Hypothalamus (tissue), 51 donors: ENCODE measurements at places on chromosomes 5 and 9.

DNA sequence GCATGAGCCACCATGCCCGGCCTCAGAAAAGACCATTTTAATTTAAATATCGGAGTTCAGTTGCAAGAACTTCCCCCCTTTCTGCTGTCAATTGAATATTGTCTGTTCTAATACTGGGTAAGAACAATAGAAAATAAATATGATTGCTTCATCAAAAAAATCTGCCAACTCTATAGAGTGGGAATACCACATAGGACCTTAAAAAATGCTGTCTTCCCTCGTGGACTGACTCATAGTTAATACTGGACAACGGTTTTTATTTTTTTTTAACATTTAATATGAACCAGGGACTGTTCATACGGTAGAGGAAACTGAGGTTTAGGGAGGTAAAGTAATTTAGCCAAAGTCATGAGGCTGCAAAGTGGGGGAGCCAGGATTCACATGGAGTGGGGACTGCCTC lies 9.7 kb downstream of the ZNF462 start:
- DNase-seq, result no peak

DNA sequence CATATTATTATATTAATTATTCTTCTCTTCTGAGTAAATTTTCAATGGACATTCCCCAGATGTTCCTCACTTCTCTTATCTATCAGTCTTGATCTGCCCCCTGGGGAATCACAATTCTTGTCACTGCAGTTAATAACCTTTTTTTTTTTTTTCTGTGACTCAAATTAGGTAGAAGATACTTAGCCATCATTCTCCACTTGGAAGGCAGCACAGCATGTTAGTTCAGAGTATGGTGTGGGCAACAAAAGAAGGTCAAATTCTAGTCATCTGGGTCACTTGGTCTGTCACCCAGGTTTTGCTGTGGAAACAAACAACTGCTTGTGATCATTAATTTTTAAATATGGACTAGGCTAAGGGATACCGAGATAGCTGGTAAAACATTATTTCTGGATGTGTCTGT lies 8.1 kb upstream of the MOB3B start:
- DNase-seq, result no peak

DNA sequence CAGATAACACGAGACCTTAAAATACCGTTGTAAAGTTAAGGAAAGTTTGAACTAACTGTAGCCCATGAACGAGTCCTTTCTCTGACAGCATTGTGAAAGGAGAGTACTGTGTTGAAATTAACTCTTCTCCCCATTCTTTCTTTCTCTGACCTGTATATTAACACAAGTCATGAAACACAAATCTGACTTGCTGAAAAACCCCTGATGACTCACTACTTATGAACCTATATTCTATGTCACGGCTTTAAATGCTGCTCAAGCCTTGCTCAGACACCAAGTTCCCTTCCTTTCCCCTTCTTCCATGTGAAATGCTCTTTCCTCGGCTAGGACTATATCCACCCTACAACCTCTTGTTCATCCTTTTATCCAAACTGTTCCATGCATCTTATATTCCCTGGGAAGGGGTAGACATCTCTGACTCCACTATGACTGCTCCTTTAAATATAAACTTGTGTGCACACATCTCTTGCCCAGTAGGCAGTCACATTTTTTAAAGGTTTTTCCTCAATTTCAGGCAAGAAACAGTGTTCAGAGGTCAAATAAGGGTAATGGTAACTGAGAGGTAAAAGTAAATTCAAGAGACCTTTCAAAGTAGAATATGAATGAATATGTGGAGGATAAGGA lies 142.9 kb downstream of the NFIB start:
- DNase-seq, result no peak

GRCh38 chr5:137891849-137892248 lies 2.6 kb downstream of the PKD2L2 start:
- no peak for DNase-seq

DNA sequence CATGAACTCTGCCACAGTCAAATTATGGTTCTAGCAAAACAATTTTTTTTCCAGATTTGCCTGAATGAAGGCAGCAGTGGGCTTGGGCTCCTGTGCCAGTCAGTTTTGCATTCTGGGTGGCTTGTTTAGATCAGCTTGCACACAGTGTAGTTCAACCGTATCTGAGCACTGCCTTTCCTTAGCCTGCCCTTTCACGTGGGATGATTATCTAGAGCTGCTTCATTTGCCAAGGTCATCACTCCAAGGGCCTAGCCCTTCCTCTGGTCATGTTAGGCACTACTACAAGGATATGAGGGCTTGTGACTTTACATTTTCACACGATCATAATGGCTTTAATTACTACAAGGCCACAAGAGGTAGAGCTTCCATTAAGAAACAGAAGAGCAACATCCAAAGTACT lies 150.6 kb upstream of the EFNA5 start:
- no peak for DNase-seq

DNA sequence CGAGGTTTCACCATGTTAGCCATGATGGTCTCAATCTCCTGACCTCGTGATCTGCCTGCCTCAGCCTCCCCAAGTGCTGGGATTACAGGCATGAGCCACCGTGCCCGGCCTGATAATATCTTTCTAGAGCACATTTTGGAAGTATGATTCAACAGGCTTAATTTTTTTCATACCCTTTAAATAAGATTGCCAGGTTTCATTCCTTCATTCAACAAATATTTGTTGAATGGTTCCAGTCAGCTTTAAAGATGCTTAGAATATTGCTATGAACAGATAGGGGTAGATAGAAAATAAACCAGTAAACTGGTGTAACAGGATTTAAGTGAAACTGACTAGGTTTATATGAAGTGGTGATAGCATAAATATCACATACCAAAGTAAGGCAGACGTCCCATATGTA lies 41.3 kb downstream of the DMXL1 start:
- DNase-seq, result no peak

DNA sequence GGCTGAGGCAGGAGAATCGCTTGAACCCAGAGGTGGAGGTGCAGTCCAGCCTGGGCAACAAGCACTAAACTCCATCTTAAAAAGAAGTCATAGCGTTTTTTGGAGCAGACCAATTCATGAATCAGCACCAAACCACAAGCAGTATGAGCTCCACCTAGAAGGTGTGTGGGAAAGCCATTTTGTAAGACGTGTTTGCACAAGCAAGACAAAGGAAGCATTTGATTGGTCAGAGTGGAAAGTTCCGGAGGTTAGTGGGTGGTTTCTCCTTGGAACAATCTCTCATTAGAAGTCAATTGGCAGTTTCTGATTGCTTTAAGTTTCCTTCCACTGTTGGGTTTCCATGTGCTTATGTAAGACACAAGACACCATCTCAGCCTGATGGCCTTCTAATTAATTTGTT lies 5.0 kb downstream of the SRD5A1 start:
- no peak for DNase-seq

GRCh38 chr5:158634714-158635113 lies 465.0 kb downstream of the EBF1 start:
- DNase-seq, result no peak

GRCh38 chr5:5350101-5350500 lies 72.4 kb upstream of the ICE1 start:
- DNase-seq, result no peak

- no peak for DNase-seq
Observed at GRCh38 chr9:101572316-101572715, 22.5 kb downstream of the PPP3R2 start.

DNA sequence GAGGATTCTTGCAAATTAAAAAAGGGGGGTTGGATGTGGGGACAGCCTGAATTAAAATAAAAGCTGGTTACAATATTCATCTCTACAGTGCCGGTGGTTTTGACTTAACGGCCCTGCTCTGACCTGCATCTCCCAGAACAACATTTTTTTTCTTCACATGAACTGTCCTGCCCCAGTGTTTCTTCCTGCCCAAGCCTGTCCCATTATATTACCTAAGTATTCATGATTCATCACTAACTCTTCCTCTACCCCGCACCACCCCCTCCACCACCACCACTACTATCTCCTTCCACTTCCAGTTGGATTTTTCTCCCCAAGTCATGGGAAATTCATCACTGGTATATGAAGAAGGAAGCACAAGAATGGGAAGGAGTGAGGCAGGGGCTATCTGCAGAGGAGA lies 90.1 kb downstream of the ZFAND5 start:
- DNase-seq, result no peak

- no peak for DNase-seq
Observed at GRCh38 chr5:167880420-167880819, 411.0 kb upstream of the WWC1 start.

GRCh38 chr5:143550986-143551630 lies 147.6 kb upstream of the NR3C1 start:
- DNase-seq, result no peak

DNA sequence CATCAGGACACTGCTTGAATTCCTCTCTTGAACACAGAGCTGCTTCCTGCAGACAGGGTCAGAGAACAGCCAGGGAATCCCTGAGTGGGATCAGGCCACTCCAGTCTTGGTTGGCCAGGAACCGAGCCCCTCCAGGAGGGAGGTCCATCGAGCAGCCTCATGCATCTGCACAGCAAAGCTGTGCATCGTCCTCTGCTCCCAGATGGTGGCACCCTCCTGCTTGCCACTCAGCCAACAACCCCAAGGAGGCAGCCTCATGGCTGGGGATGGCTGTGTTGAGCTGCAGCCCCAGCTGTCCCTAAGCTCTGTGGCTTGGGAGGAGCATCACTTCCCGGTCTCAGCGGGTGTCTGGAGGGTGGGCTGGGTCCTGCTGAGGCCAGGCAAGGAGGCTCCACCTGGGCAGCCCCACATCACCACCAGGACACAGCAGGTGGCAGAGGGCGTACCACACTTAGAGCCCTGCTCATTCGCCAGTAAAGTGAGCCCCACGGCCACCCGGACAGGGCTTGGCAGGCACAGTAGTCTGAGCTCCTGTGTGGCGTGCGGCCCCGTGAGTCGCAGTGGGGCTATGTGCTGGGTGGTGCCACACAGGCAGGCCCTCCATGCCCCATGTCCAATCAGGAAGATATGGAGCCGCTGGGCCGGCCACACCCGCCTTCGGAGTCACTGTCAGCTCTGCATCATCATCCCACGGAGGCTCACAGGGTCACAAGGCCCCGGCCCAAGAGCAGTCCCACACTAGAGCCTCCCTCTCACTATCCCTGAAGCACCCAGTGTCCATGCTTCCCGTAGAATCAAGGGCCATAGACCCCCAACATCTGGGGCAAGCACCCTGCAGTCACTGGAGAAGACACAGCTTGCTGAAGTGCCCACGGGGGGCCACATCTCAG lies 11.9 kb downstream of the LPCAT1 start:
- no peak for DNase-seq

DNA sequence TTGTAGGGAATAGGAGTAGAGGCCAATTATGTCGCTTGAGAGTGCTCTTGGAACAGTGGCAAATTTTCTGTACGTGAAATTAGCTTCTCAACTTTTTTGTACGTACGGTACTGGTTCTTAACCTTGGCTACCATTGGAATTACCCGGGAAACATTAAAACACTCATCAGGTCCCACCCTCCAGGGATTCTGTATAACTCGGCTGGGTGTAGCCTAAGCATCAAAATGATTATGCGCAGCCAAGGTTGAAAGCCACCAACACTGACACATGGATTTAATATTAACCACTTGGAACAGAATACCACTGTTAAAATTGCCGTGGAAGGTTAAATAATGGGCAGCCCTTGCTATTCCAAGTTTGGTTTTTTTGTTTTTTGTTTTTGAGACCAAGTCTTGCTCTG lies 17.4 kb downstream of the DNAJA1 start:
- DNase-seq, result no peak

DNA sequence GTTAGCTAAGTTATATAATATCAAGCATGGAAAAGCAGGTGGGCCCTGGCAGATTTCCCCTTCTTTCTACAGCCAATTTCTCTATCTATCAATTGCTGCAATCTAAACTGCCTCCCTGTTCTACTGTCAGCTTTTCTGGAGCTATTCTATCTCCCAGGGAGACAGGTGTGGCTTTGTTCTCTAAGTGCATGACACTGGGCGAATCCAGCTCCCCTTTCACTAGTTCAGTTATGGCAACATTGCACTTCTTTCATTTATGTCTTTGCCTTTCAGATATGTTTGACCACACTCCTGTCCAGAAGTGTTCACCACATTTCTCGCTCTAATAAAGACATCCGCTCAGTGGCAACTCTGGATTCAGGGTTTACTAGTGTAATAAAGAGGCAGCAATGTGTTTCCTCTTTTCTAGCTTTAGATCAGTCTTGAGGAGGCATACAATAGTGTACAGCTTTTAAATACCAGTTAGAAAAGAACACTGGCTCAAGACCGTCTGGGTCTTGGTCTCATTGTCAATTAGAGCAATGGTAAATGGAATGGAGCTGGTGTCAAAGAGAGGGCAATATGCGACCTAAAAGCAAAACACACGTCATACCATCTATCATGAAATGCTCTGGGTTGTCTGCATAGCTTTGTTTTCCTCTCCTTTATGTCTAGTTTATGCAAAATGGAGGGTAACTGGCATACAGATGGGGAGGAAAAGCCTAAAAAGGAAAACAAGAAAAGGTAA lies 197.0 kb downstream of the SLF1 start:
- no peak for DNase-seq

DNA sequence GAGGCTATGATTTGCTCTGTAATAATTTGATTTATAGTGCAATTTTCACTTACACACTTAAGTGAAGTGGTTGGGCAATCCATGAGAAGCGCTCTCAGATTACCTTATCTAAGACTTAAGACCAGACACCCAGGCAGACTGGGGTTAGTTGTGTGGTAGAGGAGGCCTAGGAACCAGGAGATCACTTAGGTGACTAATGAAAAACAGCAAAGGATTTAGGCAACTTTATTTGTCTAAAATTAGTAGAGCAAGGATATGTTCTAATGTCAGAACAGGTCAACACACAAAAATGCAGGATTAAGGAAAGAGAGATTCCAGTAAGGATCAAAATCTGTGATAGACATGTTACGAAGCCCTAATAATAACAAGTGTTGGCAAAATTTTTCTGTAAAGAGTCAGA lies 913.8 kb downstream of the TLE1 start:
- no peak for DNase-seq

- DNase-seq, result no peak
Observed at GRCh38 chr5:71924980-71925379, 182.3 kb upstream of the MAP1B start.

DNA sequence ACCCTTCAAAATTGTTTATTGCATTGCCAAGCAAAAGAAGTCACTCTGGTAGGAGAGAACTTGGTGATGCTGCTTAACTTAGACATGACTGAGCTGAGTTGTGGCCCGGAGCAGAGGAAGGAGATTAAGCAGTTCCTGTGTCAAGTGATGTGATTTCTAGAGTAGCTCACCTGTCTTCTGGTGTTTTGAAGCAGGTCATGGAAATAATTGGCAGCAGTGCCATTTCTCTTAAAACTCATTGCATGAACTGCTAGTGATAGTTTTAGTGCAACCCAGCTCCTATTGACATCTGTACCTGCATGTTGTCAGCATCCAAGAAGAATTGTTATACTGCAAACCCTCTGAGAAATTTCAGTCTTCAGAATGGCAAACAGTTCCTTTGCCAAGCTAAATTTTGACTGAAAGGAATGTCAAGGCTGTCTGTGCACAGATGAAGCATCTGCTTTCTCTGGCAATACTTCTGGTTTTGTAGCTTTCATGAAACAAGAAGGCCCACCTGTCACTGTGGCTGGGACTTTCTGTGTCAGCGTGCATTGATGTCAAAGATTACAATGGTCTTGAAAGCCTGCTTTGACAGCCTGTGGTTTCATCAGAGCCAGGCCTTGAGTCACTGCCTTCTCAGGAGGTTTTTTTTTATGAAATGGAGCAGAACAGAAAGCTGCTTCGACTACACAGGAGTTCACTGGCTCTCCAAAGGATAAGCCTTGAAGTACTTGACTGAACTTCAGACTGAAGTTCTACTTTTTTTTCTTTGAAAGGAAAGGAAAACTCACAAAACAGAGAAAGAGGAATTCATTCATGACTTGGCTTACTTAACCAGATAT lies 90.6 kb downstream of the RALGPS1 start:
- DNase-seq, result no peak

GRCh38 chr5:116153687-116154174 lies 68.9 kb downstream of the COMMD10 start:
- no peak for DNase-seq

- DNase-seq, result no peak
Observed at GRCh38 chr5:172160506-172160905, 27.5 kb downstream of the STK10 start.
